ENCODE measurements at places on chromosomes 4 and X. TPM values are rescaled to one million over a fixed set of nuclear protein-coding genes. Genes with fewer than 3 reads are reported as not detected.

HTN1 gene
- total RNA-seq, result not detected

BANK1 gene
- total RNA-seq, result not detected

DMRTC1 gene
- not detected for total RNA-seq

UCP1 gene
- total RNA-seq, result not detected

PDGFC gene
- 22.8 TPM for total RNA-seq

SMR3B gene
- not detected for total RNA-seq

PDCL2 gene
- not detected for total RNA-seq

NWD2 gene
- total RNA-seq, result not detected

DKC1 gene
- 15.6 TPM for total RNA-seq

SPANXN4 gene
- total RNA-seq, result not detected

KCNIP4 gene
- under 0.01 TPM for total RNA-seq

CPZ gene
- 0.91 TPM for total RNA-seq

THAP6 gene
- total RNA-seq, result 6.9 TPM

RAB41 gene
- total RNA-seq, result not detected

CLGN gene
- 3.0 TPM for total RNA-seq

DCUN1D4 gene
- total RNA-seq, result 17.1 TPM

IGSF1 gene
- total RNA-seq, result 0.48 TPM
